ENCODE measurements at places on chromosomes 5 and 9.

DNA sequence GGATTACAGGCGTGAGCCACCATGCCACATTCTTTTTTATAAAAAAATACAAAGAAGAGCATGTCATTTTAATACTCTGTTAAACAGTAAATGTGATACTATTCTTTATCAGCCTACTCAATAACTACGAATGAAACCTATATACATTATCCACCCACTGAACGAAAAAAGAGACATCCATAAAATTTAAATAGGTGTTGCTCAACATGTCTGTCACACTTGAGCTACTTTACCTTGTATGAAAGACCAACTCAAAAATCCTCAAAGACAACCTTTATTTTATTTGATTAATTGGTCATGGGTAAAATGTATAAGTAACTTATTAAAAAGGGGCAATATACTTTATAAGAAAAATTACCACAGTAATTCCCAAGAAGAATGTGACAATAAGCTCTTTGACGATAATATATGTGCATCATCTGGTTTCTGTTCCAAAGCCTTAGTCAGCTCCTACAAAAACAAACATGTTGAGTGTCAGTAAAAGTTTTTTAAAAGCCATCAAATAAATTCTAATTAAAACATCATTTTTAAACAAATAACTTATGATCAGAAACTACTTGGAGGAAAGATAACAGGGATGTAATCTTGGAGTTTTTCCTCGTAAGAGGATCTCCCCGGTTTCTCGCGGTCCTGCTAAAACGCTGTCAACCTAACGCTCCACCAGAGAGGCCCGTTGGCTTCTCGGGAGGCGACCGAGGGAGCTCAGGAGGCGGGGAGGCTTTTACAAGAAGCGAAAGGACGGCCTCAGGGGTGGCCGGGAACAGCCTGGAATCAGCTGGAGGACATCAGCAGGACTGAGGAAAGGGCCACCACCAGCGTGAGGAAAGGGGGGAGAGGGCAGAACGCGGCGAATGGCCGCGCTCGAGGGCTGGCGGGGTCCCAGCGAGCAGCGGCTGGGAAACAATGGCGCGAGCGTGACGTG lies 13.5 kb upstream of the ANKRD18B start:
- DNase-seq = peak; percentile 76

GRCh38 chr9:99506747-99507348 lies 284.8 kb downstream of the SEC61B start:
- no peak for DNase-seq

- DNase-seq = no peak
Observed at GRCh38 chr5:7420510-7421280, 24.8 kb downstream of the ADCY2 start.

- DNase-seq = peak; percentile 12
Observed at GRCh38 chr5:154519359-154519758, 41.3 kb upstream of the HAND1 start.

GRCh38 chr9:38205279-38205678 lies 136.3 kb upstream of the SHB start:
- no peak for DNase-seq

- DNase-seq = peak; percentile 46
Observed at GRCh38 chr5:143636931-143637528, 174.9 kb upstream of the HMHB1 start.
